ENCODE measurements at places on chromosomes 2 and 18.

DNA sequence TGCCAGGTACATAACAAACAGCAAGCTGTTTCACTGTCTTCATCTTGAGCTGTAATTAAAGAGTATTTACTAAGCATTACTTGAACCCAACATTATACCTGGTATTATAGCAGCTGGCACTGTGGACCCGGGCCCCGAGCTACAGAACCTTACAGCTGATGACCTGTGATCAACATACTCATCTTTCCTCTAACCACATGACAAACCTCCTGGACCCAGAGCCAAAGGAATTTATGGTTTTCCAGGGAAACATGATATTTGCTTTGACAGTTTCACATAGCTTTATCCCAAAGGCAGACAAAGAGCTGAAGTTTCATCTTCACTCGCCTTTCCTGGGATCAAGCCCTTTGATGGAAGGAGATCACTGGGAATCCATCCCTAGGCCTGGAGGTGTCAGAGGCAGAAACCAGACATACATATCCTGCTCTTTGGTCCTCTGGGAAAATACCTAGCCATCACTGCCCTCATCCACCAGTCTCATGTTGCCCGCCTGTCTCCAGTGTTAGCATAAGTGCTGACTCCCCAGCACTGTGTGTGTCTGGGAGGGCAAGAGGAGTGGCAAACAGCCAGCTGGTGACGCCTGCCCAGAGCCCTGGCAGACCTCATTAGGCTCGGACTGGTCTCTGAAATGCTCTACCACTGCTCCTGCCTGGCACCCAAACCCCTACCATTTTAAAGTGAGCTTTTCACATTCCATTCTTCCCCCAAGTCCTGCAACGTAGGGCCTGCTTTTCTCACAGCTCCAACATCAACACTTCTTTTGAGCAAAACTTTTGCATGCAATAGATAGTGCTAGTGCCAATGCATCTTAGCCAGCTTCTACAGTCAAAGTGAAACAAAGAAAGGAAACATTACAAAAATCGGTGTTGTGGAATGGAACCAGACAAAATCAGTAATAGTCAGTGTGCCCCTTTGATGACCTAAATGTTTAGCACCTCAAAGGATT, 138.8 kb upstream of the CTAGE1 start:
- no peak for DNase-seq

- no peak for DNase-seq
These were observed 491.8 kb downstream of the TXNL1 start for GRCh38 chr18:56146565-56146964.

GRCh38 chr2:60898567-60898966, 17.2 kb downstream of the REL start:
- no peak for DNase-seq

GRCh38 chr2:17520761-17521160, 2.5 kb upstream of the RAD51AP2 start:
- DNase-seq: no peak

DNA sequence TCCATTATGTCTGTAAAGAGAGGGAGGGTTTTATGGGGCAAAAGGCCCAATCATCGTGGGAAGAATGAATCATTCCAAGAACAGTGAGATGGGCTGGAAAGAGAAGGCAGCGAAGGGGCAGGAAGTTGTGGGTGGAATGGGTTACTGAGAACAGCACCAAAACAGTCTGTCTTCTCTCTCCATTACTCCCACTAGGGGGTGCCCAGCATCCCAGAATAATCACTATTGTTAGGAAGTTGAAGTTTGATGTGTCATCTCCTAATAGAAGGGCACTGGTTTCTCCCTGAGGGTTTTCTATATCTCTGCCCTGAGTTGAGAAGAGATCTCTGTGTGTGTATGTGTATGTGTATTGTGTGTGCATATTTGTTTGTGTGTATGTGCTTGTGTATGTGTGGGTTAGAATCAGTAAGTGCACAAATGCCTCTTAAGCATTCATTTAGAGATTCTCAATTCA, 76.6 kb upstream of the MAP4K3 start:
- DNase-seq: no peak

DNA sequence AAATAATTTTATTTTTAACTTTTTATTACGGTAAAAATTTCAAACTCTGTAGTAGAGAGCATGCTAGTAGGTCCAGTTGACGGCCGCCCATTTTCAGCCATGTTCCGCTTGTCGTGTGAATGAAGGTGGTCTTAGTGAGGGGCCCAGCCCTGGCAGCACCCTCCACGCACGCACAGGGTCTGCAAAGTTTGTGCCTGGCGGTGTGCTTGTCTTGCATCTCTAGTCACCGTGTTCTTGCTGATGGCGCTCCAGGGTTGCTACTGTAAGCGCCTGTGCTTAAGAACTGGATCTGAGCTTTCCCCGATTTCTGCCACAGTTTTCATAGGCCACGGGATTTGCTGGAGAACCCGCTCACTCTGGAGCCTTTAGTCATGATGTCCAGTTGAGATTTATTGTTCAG, 28.9 kb downstream of the LDLRAD4 start:
- peak; percentile 43 for DNase-seq

DNA sequence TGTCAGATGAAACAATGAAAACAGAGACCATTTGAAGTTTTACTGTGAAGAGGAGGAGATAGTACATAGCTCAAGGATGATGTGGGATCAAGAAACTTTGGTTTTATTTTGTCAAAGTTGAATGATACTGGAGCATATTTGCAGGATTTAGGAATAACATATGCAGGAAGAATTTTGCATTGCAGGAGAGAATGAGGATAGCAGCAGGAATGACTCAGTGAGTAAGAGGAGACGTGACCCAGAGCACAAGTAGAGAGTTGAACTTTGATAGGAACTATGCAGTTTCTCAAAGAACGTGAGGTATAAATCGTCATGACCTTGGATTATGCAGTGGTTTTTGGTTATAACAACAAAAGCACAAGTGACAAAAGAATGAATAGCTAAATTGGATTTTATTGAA, 47.7 kb downstream of the MAPRE2 start:
- no peak for DNase-seq

GRCh38 chr18:8705238-8705960, at the start of gene MTCL1:
Gene MTCL1 (plus strand): TSS chr18:8705556. CDS start chr18:8705661, 105 bp downstream.
- no peak for DNase-seq

DNA sequence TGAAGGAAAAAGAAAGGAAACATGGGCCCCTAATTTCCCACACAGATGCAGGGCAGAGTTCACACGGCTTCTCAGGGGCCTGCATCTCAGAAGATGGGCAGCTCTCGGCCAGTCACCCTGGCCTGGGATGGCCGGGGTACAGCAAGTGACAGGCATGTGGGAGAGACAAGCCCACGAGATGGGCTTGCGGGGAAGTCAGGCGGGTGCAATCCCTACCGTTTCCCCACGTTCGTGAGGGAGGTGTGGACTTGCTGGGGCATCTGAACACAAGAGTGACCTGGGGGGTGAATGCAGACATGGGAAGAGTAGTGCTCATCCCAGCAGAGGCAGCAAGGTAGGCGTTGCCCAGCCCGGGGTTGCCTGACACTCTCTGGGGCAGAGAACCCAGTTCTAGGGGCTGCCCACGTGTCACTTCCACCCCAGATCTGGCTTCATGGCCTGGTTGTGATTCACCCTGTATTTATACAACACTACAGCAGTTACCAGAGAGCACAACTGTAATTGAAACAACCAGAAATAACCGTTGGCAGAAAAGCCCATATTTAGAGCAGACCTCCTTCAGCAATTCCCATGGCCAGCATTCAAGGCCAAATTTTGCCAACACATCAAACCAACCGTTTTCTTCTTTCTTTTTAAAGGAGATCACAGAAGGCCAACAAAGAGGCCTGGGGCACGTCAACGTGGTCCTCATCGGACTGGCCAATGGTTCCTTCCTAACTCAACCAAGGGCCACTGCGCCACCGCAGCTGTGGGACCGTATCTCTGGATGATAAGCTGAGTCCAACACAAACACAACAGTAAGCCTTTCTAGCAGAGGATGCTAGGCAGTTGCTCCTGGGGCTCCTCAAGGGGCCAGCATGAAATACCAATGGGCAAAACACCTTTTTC, 58.4 kb downstream of the PARD6G start:
- no peak for DNase-seq

DNA sequence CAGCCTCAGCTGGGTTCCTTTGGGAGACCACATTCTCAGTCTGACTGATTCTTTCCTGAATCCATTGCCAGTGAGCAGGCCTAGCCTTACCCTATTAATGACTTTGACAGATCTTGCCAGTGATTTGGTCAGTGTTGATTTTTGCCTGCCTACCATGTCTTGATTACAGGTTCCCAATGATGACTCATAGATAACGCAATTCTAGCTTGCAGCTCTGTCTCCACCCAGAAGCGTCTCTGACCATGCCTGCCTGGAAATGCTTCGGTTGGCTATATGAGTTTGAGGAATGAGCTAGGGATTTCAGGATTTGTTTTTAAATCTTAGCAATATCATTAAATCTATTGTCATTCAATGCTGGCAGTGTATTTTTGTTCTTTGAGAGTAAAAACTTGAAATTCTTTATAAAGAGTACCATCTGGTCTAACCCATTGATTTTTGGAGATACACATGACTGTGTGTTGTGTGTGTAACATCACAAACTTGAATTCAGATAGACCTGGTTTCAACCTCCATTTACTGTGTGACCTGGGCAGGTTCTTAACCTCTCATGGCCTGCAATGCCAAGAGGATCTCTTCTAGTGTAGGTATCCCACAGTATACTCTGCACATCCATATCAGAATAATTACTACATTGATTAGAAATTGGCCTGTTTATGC, 57.0 kb downstream of the CCDC150 start:
- no peak for DNase-seq

DNA sequence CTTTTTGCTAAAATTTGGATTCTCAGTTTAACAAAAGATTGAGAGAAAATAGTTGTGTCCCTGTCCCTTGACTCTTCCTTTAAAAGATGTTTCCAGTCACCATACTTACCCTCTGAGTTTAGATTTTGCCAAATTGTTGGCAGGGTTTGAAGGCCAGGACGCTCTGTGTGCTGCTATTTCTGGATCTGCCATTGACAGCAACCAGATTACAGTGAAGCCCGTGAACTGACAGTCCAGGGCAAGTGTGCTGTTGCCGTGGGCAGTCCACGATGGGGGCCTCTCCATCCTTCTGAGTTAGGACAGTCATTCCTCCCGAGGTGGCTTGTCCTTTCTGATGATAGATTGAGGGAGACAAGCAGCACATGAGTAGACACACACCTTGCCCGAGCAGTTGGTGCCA, 89.9 kb downstream of the PTPRM start:
- no peak for DNase-seq

DNA sequence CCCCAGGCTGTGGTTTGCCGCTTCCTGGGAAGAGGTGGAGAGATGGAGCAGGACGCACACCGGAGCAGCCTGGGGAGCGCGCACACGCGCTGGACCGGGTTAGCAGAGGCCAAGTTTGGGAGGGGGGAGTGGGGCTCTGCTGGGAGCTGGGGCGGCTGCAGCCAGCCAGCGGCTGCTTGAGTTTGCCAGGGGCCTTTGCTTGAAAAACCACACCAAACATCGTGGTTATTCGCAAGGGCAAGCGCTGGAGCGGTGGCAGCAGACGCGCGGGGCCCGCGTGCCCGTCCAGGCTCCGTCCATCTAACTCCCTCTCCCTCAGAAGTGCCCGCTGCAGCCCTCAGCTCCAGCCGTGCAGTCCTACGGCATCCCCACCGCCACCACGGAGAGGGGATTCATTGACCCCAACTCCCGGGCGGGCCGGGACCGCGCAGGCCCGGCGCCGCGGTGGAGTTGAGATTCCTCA, 4.6 kb downstream of the PTGR3 start:
- no peak for DNase-seq

GRCh38 chr2:110655701-110656100, 22.2 kb downstream of the BUB1 start:
- no peak for DNase-seq

GRCh38 chr2:149132901-149133300, 94.4 kb downstream of the LYPD6B start:
- DNase-seq: no peak

- DNase-seq: no peak
These were observed 94.4 kb upstream of the ASAP2 start for GRCh38 chr2:9112079-9112721.

DNA sequence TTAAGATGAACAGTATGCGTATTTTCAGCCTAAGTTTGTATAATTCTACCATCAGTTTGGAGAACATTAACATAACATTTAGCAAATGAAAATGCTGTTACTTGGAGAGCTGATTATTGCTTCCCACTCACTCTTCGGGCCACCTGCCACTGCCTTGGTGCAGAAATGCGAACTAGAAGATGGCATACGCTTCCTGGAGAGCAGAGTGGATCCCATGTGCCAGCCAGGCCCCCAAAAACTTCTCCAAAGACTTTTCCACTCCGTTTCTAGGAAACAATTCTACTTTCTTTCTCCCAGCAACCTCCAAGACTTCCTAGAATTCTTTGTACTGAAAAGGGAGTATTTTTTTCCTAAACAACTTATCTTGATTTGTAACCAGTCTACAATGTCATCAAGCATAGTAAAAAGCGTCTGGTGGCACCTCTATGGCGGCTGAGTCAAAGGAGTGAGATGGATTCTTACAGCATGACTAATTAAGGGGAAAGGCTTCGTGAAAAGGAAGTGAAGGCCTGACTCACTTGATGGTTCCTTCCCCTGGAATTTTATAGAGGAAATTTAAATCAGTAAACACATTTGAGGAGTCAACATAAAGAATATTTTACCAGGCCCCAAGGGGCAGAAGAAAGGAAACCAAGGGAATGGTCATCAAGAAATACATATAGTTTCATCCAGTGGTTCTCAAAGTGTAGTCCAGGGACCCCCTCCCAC, 36.6 kb downstream of the FEZ2 start:
- DNase-seq: no peak

DNA sequence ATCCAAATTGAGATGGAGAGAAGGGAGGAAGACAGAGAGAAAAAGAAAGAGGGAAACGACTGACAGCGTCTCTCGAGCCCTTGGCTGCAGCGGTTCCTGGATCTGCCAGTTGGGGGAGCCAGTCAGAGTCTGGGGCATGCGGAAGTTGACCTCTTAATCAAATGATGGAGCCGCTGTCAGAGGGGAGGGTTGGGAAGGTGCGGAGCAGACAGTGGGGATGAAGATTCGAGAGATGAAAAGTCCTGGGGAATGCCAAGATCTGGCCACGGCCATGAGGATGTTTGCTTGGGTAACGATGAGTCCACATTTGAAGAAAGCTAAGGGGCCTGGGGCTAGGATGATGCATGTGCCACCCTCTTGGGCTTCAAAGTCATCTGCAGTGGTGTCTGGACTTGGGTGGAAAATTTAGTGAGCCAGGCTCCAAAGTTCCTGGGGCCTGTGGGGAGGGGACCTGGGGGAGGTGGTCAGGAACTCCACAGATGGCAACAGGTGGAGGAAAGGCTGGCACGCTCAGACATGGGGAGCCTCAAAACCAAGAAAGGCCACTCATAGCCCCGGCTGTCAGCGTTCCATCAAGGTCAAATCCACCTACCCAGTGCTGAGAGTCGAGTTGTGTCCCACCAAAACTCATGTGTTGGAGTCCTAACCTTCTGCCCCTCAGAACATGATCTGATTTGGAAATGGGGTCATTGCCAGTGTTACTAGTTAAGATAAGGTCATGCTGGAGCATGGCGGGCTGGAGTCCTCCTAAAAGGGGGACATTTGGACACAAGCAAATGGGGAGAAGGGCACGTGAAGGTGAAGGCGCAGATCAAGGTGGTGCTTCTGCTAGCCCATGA, 200.1 kb downstream of the NDUFA10 start:
- no peak for DNase-seq
